ENCODE measurements at places on chromosomes 7 and 10.

- no peak for DNase-seq
These were observed 9.9 kb upstream of the GSAP start for GRCh38 chr7:77426052-77426404.

GRCh38 chr10:50937230-50937907 lies 51.9 kb upstream of the A1CF start:
- DNase-seq: no peak

GRCh38 chr10:11401264-11402235 lies 209.9 kb downstream of the USP6NL start:
- no peak for DNase-seq

- DNase-seq: no peak
These were observed 7.1 kb downstream of the KIF5B start for GRCh38 chr10:32049113-32049512.

DNA sequence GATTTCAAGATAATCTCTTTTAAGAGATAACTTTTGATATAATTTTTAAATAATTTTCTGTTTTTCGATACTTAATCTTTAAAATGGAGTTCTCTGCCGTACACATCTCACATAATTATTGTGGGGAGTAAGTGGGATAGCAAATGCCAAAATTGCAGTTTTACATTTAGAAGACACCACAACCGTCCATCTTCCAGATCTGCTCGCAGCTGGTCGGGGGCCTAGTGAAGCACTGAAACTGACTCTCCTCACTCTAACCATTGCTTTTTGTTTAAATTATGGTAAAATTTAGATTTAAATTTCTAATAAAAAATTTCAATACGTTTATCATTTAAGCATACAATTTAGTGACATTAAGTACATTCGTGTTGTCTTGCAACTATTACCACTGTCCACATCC lies 94.2 kb downstream of the PRR15 start:
- no peak for DNase-seq

DNA sequence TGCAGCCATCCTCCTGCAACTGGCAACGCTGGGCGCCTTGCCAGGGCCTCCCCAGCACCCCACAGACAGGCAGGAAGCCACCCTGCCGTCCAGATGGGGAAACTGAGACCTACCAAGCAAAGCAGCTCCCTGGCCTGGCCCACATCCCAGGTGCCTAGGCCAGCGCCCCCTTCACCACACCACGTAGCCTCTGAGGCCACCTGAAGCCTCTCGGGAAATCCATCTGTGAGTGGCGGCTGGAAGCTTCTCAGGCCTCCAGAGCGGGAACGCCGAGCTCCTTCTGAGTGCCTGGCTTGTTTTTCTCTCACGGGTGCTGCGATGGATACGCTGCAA lies 58.7 kb downstream of the UNCX start:
- DNase-seq: no peak

GRCh38 chr10:129277841-129278240 lies 189.2 kb upstream of the MGMT start:
- no peak for DNase-seq

- no peak for DNase-seq
These were observed 592.3 kb upstream of the GALNT17 start for GRCh38 chr7:70539617-70540016.

GRCh38 chr7:131071786-131072504 lies 255.7 kb upstream of the MKLN1 start:
- no peak for DNase-seq

- no peak for DNase-seq
These were observed 118.8 kb downstream of the AOAH start for GRCh38 chr7:36605261-36606051.

DNA sequence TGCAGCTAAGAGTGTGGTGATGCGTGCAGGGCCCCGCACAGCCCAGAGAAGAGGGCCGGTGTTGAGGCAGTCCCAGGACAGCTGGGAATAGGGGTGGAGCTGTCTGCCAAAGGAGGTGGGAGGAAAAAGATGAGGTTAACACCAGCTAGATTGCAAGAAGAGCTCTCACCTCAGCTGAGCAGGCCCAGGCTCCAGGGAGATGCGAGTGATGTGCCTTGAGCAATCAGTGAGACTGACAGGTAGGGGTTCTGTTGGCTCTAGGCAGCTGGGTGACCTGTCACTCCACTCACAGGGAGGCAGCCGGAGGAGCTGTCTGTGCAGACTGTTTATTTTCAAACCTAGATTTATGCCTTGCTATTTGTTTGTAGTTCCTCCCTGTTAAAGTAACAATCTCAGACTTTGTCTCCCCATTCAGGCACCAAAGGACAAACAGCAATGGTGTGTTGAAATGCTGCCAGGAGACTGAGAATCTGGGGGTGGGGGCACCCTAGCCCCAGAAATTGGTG lies 205.1 kb upstream of the CXCL12 start:
- no peak for DNase-seq

- peak; percentile 7 for DNase-seq
These were observed 1.0 kb upstream of the ENO4 start for GRCh38 chr10:116848032-116848943.

- DNase-seq: no peak
These were observed 511.9 kb upstream of the ZMIZ1 start for GRCh38 chr10:78556705-78557432.

GRCh38 chr7:16034866-16035265 lies 348.4 kb upstream of the MEOX2 start:
- DNase-seq: no peak

DNA sequence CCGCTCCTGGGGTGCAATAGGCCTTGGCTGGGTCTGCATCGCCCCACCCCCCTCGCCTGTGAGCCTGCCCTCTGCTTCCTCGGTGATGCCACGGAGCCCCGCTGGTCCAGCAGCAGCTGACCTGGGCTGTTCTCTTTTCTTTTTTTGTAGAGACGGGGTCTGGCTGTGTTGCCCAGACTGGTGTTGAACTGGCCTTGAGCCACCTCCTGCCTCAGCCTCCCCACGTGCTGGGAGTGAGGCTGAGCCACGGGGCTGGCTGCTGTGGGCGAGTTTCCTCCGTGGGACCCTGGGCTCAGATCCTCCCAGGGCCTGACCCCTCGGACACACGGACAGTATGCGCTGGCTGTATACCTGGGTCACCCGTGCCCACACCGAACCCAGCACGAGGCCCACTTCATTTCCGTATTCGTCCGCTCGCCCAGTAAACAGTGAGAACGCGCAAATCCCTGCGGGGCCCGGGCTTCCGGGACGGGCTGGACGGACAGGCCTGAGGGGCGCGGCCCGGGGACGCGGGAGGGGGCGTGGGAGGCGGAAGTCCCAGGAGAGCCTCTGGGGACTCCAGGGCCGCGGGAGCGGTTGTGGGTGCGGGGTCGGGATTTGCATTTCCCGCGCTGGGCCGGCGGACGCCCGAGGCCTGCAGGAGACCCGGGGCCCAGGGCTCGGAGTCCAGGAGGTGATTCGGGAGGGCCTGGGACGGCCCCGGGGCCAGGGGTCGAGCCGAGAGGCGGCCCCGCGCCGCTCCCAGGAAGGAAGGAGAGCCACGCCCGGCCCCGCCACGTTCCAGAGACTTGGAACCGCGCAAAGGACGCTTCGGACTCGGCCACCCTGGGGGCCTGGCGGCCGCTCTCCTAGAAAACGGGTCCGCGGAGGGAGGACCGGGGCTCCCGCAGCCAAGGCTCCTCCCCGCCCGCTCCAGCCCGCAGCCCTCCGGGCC lies 57.7 kb upstream of the DNAJB6 start:
- no peak for DNase-seq

GRCh38 chr10:8312079-8312478 lies 257.6 kb downstream of the GATA3 start:
- DNase-seq: no peak

DNA sequence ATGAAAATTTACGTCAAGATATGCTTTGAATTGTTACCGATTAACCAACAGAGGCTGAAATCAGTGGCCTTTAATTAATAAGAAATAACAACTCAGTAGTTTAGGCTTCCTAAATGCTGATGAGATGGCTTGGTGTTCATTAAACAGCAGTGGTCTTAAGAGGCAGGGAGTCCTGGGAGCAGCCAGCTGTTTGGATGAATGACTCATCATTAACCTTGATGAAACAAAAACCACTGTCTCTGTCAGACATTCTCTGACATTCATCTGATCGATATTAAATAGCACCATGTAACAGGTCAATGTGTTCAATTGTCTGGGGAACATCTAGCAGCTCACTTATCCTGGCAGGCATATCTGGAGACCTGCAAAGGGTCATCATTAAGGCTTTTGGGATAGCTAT lies 234.2 kb upstream of the LRRN3 start:
- no peak for DNase-seq

GRCh38 chr7:30909431-30909830 lies 2.2 kb upstream of the AQP1 start:
- DNase-seq: no peak

GRCh38 chr10:80664071-80664680 lies 126.5 kb downstream of the SH2D4B start:
- DNase-seq: peak; percentile 77

DNA sequence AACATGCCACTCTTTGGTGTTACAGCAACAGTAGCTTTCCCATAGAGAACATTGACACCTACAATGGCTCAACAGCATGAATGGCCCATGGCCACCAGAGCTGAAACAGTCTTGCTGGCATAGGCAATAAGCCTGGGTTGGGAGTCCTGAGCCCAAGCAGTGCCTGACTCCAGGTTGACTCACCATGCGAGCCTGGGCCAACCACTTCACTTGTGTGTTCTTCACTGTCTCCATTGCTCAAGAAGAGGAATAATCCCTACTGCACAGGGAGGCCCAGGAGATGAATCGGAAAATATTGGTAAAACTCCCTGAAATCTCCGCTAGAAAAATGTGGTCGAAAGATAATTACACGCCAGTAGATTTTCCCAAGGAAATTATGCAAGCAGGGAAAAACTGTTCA lies 89.2 kb upstream of the INHBA start:
- DNase-seq: no peak

DNA sequence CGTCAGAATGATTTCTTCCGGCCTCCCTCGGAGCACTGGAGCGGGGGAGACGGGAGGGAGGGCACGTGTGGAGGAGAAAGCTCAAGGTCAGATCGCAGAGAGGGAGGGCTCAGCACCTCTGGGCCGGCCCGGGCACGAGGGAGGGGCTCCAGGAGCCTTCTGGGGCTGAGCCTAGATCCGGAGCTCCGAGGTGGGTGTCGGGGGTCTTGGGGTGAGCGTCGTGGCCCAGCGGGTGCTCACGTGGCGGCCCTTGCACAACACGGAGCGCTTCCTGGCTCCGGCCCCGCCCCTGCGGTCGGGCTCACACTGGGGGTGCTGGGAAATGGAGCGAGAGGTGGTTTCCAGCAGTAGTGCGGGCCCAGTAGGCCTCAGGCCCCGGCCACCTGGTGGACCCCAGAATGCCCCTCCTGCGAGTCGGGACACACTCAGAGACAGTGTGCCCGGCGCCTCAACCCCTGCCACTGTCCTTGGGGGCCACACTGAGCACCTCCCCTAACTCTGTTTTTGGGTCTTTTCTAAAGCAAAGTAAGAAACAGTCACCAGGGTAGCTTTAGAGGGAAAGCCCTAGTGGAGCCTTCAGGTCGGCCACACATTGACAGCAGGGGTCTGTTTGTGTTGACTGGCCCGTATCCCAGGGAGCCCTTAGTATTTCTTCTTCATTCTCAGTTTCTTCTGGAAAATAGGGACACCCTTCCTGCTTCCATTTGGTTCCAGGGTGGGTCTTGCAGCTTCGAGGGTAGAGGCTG lies 798 bp downstream of the PPIF start:
- DNase-seq: peak; percentile 83

DNA sequence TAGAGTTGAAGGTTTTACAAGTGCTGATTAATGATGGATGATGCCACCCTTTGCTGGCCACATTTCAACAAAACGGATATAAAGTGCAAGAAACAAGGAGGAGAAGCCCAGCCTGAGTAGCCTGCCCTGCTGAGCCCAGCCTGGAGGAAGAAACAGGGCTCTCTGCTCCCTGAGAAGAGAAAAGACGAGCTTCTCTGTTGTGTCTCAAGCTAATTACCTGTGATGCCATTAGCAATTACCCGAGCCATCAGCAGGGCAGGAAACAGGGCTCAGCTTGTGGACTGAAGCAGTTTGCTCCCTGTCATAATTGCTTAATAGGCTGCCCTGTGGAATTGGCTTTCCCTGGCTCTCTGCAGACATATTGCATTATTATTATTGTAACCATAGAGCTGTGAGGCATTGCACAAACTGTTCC lies 709.3 kb upstream of the AUTS2 start:
- DNase-seq: no peak

DNA sequence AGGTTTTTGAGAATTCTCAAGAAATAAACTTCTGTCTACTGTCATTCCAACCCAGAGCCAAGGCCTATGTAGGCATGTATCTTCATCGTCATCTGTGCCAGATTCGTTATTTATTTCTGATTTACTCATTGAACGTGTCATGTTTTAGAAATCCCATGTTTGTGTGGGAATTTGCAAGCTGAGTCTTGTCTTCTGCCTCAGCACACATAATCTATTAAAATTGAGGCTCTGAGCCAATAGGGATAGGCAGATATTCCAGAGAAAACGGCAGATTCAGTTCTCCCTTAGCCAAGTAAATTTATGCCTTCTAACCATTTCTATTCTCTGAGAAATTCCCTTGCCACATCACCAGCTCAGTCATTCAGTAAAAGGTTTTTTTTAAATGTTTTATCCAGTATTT lies 444.6 kb downstream of the REEP3 start:
- DNase-seq: no peak

DNA sequence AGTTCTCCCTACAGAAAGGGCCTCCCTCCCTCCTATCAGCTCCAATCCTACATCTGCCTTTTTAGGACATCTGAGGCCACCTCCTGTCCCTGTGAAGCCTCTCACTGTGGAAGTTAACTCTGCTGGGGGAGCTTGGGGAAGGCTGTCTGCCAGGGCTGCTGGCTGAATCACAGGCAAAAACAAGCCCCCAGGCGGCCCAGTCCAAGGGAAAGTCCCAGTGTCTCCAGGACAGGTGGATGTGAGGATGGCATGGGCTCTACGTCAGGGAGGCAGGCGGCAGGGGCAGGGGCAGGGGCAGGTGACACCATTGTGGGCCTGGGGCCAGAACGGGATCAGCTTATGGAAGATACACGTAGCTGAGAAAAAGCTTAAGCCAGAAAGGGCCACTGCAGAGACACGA lies 240.2 kb downstream of the MAD1L1 start:
- no peak for DNase-seq
